ENCODE measurements at places on chromosomes 2 and 18.

DNA sequence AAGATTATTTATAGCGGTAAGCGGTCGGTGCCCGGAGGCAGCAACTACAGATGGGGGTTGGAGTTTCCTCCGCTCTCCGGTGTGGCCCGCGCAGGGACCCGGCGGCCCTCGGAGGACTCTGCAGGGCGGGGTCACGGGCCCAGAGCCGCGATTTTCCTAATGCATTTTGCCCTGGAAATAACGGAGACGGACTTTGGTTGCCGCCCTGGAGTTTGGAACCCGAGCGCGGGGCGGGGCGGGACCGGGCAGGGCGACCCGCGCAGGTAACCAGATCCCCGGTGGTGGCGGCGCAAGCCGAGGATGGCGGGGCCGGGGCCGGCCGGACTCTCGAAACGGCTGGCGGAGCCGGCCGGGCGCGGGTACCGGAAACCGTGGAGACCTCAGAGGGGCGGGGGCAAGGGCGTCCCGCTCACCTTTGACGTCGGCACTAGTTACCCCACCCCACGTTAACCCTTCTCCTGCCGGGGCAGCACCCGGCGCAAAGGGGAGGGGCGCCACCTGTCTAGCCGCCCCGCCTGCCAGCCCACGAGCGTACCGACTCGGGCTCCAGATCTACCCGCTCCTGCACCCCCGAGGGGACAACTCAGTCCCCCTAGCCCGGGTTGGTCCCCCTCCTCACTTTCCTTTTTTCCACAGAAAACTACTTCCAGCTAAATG lies 2.9 kb downstream of the CYP26B1 start:
- DNase-seq, result no peak

DNA sequence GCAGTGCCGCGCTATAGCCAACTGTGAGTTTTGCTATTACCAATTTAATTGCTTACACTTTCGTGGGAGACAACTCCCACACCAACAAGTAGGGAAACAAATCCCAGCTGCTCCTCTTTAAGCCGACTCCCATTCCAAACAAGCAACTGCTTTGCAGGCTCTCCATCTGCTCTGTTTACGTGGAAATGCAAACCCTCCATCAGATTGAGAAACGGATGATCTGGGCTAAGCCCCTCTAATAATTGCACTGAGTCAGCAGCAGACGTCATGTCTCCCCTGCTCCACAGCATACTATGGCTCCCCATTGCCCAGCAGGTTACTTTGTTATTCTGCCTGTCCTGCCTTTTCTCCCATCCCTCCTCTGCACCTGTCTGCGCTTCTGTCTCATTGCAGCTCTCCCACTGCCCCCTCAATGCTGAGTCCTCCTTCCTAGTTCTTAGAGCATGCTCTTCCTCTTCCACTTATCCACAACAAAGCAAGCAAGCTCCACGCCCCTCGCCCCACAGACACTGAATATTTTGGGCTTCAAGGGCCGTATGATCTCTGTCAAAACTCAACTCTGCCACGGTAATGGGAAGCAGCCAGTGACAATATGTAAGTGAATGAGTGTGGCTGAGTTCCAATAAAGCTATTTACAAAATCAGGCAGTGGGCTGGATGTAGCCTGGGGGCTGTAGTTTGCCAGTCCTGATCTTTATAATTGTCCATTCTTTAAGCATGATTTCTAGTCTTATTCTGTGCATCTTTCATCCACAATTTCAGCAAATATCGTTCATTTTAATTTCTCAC lies 39.5 kb upstream of the ARL4C start:
- DNase-seq, result peak; percentile 48

DNA sequence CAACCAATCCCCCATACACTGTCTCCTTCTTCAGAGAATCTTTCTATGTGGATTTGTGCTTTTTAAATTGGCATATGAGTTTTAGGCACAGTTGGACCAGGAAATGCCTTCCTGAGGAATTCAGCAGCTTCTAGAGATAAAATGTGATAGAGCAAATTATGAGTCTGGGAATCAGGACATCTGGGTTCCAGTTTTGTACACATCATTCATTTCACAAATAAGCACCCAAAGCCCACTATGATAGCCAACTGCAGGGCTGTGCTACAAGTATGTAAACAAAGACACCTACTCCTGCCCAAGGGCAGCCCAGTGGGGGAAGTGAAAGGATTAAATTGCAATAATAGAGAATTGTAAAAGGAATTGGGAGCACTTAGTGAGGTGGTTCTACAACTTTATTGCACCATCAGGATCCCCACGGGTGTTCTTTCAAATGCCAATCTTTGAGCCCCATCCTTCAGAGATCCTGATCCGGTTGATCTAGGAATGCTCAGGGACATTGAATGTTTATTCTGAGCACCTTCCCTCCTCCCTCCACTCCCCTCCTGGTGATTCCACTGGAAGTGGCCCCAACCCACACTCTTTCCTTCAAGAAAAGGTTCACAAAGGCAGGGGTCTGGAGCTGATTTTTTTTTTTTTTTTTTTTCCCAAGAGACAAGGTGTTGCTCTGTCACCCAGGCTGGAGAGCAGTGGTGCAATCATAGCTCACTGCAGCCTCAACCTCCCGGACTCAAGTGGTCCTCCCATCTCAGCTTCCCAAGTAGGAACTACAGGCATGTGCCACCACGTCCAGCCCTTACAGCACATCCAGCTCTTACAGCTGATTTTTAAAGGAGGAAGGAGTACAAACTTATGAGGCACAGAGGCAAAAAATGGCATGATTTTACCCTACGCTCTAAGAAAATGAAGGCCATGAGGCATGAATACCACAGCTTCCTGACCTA lies 11.1 kb upstream of the KCMF1 start:
- DNase-seq, result no peak

DNA sequence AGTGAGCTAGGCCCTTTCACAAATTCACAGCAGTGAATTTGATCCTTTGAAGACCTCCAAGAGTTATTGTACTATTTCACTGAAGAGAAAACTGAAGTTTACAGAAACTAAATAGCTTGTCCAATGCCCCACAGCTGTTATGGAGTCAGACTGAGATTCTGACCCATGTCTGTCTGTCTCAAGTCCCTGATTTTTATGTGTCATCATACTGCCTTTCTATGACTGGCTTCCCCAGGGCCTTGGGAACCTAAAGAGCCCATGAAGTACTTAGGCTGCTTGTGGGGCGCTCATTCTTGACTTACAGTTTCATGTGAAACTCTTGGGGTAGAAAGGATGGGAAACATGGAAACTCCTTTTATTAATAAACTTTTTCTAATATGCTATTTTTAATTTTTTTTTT lies 107.7 kb downstream of the ATL2 start:
- DNase-seq, result no peak

- no peak for DNase-seq
These were observed 397.4 kb upstream of the SALL3 start for GRCh38 chr18:78582181-78582709.

GRCh38 chr18:68840554-68841263 lies 42.8 kb downstream of the CCDC102B start:
- DNase-seq, result no peak

Data from NCI-H1436 treated with DMSO at 0.1 percent for 48 hours (cell line).